ENCODE measurements at places on chromosomes 6 and 20.

GRCh38 chr6:19632786-19633185 lies 204.4 kb upstream of the ID4 start:
- DNase-seq = no peak

DNA sequence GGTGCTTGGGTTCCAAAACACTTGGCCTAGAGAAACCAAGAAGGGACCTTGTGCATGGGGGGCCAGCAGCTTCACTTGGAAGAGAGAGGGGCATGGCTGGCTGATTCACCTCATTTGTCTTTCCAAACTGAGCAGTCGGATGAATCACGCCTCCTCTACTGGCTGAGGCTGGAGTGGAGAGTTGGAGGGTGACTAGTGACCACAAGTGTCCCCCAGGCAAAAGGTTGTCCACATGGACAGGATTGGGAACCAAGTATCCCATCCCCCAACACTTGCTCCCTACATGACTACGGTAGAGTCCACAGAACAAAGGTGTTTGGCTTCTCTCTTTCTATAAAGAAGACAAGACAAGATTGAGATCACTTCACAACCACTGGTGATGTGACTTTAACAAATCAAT lies 875.6 kb downstream of the QKI start:
- no peak for DNase-seq

DNA sequence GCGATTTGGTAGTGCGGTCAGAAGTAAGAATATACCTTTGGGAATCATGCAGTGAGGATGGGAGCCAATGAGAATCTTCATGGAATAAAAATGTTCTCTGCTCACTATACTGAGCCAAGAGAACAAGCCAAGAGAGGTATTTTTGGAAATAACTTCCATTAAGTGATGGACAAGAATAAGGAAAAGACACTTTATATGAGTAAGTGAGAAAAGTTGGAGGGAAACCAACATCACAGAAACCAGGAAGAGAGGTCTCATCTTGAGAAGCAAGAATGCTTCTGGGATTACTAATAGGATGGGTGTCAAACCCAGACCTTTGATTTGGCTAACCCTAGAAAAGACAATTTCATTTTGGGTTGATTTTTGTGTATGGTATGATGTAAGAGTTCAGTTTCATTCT lies 181.2 kb upstream of the JAG1 start:
- DNase-seq = no peak

DNA sequence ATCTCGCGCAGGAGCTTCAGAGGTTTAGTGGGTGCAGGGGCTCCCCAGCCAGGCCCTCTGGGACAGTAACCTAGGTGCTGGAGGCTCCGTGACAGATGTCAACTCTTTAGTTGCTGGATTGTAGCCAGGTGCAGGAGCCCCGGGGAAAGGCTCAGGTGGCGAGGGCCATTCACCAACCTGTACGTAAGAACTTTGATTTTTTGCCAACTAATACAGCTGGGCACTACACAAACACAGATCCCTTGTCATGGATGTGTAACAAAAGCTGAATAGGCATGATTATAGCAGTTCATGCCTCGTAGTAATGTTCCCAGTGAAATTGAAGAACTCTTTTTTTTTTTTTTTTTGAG lies 82.6 kb downstream of the CDC5L start:
- no peak for DNase-seq

DNA sequence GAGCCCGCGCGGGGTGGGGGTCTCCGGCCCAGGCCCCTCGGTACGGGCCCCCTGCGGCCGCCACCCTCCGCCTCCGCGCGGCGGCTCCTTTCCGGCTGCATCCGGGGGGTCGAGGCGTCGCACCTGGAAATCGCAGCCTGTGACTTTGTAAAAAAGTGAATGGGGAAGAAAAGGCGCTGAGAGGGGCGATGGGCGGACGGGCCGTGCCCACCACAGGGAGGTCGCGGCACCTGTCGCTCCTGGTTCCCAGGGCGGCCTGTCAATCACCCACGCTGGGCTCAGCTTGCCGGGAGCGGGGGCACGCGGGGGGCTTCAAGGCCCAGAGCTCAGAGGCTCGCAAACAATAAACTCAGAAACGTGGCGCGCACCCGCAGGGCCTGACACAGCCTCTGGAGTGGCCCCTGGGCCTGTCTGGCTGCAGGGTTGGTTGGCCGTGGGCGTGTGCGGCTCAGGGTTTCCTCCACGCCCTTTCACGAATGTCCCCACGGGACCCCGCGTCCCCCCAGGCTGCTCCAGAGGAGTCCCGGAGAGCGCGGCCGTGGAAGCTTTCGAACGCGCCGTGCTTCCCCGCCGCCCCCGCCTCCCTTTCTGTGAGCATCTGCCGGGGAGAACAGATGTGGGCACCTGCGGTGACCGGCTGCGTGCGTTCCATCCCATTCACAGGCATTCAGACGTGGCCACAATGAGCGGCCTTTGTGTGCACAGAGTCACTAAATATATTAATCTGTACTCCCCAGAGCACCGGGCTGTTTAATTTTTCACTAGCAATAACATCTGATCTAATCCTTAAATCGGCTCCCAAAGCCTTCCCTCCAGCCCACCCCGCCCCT lies 6.1 kb upstream of the DLL1 start:
- DNase-seq = no peak

DNA sequence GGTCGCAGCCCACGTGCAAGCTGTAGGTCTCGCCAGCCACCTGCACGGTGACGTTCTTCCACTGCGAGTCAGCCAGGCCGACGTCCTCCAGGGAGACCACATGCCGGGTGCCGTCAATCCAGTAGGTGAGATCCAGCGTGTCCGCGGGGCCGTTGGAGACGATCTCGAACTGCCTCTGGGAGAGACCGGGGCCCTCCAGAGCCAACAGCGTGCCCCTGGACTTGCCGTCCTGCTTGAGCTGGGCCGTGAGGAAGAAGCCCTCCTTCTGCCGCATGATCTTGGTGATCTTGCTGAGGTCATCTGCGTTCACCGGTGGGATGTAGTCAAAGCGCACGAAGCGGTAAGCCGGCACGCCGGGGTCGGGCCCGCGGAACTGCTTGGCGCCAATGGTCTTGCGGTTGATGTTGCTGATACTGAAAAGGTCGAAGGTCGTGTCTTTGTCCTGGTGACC lies 5.1 kb downstream of the THBS2 start:
- no peak for DNase-seq

DNA sequence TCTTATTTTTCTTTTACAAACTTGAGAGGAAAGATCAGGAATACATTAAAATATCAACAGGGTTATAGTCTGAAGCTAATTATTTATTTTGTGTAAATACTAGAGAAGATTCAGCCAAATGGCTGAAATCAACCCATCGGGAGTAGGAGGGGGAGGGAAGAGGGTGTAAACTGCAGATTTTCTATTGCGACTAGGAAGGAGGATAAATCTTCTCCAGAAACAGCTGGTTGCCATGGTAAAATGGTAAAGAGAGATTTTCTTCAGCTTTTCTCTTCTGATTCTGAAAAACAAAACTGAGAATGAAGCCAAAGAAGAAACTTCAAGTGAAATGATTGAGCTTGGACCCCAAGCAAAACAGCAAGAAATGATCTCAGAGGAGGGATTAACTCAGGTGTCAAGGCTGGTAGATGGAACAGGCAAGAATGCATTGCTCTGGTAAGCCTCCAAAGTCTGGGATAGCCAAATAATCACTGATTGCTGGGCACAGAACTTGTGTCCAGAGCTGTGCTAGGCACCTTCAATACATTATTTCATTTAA lies 193.5 kb upstream of the SPTLC3 start:
- DNase-seq = no peak
